ENCODE measurements at places on chromosomes 6 and 20.

- DNase-seq = no peak
Observed at GRCh38 chr6:82488403-82488802, 124.8 kb downstream of the TPBG start.

DNA sequence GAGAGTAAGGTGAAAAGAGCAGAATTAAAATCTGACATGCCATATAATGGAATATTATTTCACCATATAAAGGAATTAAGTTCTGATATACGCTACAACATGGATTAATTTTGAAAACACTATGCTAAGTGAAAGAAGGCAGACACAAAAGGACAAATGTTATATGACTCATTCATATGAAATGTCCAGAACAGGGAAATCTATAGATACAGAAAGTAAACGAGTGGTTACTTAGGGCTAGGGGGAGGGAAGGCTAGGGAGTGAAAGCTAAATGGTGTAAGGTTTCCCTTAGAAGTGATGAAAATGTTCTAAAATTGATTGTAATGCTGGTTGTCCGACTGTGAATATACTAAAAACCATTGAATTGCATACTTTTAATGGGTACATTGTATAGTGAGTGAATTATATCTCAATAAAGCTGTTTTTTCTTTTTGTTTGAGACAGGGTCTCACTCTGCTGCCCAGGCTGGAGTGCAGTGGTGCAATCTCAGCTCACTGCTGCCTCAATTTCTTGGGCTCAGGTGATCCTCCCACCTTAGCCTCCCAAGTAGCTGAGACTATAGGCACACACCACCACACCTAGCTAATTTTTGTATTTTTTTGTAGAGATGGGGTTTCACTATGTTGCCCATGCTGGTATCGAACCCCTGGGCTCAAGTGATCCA lies 8.2 kb downstream of the PRPH2 start:
- no peak for DNase-seq

DNA sequence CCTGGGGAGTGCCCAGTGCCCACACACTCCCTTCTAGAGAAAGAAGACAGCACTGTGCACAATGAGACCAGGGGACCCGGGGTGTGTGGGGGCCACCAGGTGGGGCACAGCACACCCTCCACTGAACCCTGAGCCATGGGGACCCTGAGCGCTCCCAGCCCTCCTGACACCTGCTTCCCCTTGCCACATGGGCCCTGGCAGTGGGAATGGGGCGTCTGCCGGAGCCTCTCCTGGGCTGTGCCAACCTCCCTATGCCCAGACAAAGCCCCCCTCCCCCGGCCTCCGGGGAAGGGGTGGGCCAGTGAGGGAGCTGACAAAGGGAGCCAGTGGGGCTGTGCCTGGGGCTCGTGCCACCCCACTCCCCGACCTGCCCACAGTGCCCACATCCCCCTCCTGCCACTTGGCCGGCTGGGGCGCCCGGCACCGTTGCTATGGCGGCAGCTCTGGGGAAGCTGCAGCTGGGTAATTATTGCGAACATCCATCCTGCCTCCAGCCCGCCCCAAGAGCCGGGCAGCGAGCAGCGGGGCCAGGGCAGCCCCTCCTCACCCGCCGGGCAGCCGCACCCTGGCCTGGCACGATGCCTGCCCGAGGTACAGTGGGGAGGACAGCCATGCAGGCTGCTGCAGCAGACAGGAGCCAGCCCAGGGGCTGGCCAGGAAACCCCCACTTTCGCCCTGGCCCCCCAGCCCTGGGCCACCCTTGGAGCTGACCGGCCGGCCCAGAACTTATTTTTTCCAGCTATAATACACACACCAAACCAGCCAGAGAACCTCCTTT lies 41.9 kb upstream of the NOL4L start:
- peak; percentile 92 for DNase-seq

GRCh38 chr6:148345176-148345575 lies 2.5 kb downstream of the SASH1 start:
- no peak for DNase-seq

DNA sequence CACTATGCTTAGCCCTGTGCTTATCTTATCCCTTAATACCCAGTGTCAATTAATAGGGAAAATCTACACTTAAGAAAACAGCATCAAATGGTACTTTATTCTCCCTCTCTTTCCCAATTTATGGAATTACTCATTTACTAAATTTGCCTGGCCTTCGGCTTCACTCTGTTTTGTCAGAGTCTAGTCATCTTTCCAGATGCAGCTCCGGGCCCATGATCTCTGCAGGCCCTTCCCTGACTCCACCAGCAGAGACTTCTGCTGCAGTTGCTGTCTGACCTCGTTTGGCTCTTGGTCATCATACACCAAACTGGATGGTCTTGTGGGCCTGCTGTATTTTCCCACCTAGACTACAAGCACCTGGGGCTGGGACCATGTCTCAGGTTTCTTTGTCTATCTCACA lies 27.4 kb downstream of the MRS2 start:
- no peak for DNase-seq

DNA sequence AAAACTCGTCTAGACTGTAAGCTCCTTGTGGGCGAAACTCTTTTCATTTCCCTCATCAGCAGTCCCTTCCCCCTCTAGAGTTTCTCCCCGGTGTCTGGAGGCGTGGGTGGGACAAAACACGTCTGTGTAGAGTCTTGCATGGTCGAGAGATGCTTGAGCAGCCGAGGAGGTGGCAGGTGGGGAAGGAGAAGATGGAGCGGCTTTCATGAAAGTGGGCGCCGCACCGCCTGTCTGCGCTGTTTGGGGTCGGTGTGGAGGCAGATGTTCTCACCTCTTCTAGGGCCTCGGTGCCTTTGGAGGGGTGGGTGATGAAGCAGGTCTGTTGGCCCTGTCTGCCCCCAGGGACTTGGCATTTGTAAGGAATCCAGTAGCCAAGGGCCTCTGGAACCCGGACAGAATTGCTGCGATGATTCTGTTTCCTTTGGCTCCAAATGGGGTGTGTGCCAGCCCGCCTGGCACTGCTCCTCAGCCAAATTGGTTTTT lies 1.2 kb downstream of the BRPF3 start:
- DNase-seq = peak; percentile 81

DNA sequence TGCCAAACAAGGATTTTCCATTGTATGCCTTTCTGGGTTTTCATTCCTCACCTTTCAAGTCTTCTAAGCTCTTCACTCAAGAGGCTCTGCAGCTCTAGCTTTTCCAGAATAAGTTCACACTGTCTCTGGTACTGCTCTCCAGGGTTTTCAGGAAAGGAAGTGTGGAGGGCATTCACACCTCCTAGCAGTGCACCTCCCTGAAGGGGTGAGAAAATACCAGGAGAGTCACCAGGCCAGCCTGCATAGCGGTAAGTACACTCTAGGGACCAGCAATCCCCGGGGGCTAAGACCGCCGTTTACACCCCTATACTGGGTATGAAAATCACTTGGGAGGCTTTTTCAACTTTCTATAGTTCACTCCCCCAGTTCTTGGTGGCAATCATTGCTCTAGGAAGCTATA lies 67.9 kb upstream of the ASF1A start:
- DNase-seq = no peak
